ENCODE measurements at places on chromosomes 4 and X.

GRCh38 chr4:94507281-94507680 lies 55.5 kb downstream of the PDLIM5 start:
- DNase-seq = no peak

GRCh38 chr4:69493515-69493914 lies 2.2 kb downstream of the UGT2B4 start:
- no peak for DNase-seq

- DNase-seq = no peak
Observed at GRCh38 chr4:8140915-8141314, 17.7 kb downstream of the ABLIM2 start.

- no peak for DNase-seq
Observed at GRCh38 chr4:6258741-6259140, 10.9 kb upstream of the WFS1 start.

- peak; percentile 69 for DNase-seq
Observed at GRCh38 chr4:127622921-127623796, 9.6 kb upstream of the INTU start.

GRCh38 chrX:133544115-133544514 lies 128.8 kb upstream of the GPC4 start:
- DNase-seq = no peak

DNA sequence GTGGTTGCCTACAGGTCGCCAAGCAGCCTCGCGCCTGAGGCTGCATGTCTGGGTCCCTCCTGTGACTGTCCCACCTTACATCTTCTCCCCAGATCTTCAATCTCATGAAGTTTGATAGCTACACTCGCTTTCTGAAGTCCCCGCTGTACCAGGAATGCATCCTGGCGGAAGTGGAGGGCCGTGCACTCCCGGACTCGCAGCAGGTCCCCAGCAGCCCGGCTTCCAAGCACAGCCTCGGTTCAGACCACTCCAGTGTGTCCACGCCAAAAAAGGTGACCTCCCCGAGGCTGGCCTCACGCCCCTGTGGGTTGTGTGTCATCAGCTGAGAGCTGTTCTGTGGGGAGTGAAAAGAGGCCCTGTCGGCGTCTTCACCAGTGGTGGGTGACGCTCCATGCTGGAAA lies 24.9 kb upstream of the HGFAC start:
- no peak for DNase-seq

DNA sequence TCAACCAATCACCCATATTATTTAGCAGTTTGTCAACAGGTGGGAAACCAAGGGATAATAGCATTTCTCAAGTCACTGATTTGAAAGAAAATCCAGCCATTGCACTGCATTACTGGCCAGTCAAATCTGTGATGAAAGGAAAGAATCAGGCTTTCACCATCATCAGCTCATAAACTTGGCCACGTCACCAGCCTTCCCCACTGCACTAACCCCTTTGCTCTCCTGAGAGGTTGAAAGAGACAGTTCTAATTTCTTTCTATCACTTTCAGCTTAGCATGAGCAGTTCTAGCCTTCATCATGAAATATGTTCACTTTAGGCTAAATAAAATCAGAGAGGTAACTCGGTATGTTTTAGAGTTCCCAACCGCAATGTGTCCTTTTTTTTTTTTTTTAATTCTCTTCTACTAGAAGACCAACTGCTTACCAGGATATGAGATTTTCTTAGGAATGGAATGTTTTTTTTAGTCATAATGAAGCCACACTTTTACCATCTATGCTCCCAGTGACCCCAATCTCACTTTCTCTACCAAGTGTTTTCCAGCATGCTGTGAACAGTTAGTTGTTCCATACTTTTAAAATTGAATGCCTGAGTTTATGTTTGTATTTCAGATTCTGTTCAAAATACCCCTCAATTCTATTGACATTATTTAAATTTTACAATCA lies 55.7 kb upstream of the SLC7A11 start:
- no peak for DNase-seq

DNA sequence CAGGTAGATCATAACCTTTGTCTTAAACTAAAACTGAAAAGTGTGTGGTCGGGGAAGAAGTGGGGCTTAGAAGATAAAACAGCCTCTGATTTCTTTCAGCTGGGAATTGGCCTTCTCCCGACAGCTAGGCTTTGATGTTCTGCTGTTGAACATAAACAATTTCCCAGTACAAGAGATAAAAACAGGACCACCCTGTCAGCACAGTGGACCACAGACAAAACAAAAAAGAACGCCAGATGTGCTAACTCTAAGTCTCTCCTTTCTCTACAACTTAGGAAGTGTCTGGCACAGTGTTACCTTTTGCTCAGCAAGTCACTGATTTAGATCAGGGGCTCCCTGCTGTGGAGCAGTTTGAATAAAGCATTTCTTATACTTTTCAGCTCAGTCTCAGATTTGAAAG lies 87.5 kb upstream of the UXT start:
- DNase-seq = no peak

DNA sequence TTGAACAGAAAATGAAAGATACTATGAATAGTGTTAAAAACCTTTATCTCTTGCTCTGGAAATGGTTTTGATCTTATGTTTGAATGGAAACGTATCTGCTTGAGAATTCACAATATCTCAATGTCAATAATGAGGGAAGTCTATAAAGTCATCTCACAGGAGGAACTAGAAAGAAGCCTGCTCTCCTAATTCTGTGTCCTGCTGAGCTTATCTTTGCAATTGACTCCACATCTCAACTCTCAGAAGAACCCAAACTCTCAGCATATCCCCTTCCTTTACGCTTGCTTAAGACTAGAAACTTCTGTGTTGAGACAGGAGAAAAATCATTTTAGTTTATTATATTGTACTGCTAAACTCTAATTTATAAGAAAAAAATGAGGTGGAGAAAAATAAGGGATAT lies 8.3 kb upstream of the PF4V1 start:
- DNase-seq = no peak

GRCh38 chr4:13887010-13887409 lies 259.5 kb upstream of the BOD1L1 start:
- no peak for DNase-seq

DNA sequence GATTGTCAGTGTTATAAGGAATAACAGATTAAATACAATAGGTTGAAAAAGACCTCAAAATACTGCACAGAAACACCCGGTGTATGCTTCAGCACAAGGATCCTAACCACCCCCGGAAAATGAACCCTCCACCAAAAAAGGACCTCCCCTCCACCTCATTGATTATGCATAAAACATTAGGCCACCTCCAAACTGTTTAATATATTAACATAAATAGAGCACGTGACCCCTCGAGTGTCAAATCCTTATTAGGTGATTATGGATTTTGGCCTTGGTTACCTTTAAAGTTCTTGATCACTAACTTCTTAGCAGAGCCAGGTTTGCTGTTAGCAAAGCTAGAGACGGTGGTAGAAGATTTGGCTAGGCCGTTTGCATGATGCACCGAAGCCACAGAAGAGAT lies 958 bp downstream of the CUL4B start:
- no peak for DNase-seq

GRCh38 chr4:101232074-101232776 lies 115.1 kb downstream of the PPP3CA start:
- no peak for DNase-seq

- DNase-seq = no peak
Observed at GRCh38 chr4:80139671-80140070, 57.6 kb upstream of the PRDM8 start.
